ENCODE measurements at places on chromosomes 4 and X.

DNA sequence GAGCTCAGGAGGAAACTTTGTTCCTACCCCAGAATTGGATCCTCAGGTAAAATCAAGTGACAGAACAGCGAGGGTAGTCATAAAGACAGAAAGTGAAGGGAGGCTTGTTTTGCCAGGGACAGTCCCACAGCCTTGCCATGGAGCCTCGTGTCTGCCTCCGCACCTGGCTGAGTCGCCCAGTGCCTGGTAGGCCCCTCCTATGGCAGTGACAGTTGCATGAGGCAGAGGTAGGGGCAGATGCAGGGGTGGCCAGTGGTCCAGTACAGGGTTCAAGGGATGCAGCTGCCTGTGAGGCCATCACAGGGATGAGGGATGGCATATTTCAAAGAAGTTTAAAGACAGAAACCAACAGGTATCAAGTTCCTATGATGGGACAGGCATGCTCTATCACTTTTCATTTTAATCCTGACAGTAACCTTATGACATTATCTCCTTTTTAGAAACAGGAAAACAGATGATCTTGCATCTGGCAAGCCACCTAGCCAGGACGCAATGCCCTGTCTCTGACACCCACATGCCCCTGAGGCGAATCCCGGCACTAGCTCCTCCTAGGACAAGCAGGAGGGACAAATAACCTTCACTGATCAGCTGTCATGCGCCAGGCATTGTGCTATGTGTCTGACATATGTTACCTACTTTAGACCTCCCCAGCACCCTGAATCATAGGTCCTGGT is 127.4 kb upstream of the ENPP6 start:
- DNase-seq: no peak

DNA sequence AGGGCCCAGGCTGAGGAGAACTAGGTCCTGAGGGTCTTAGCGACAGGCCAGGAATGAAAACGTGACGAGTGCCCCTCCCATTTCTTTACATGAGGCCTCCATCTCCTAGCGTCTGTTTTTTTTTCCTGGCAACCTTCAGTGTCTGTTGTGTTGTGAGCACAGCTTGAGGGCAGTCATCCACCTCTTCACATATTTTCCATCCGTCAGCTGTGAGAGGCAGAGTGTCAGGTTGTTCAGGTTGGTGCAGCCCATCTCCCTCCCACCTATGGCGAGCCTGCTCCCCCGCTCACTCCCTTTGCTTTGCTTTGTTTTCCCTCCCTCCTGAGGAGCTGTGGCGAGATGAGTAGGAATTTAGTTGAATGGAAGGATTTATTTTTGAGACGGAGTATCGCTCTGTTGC is 51.7 kb upstream of the CHRNA9 start:
- DNase-seq: no peak

GRCh38 chr4:185142564-185142911 is 528 bp upstream of the SLC25A4 start:
- peak; percentile 60 for DNase-seq

GRCh38 chr4:725391-726234 is 20.0 kb downstream of the PCGF3 start:
- DNase-seq: no peak

DNA sequence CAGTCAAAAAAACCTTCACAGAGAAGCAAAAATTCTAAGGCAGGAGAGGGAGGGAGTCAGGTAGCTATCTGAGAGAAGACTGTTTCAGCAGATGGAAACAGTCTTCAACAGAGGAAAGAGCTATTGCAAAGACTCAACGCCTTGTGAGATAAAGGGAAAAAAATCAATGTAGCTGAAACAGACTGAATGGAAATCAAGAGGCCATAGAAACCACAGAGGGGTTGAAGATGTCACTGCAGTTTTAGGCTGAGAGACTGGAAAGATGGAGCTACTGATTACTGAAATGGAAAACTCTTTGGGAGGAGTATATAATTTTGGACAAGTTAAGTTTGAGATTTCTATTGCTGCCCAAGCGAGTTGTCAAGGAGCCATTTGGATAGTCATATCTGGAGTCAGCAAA is 28.4 kb upstream of the CXCL8 start:
- no peak for DNase-seq

DNA sequence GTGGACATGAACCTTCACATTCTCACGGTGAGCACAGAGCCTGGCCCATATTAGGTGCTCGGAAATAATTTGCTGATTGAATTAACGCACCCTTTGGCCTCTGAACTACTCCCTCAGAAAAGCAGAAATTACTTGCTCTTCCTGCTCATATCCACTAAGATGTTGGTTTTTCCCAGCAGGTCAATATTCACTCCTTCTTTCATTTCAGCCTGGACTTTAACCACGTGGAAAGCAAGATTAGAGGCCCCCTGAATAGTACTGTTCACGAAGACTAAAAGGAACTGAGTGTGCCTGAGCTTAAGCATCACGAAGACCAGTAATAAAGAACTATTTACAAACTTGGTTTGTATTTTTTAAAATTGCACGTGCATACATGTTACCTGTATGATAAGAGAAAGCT is 9.9 kb downstream of the MTNR1A start:
- no peak for DNase-seq

- DNase-seq: no peak
Observed at GRCh38 chr4:188811121-188811520, 671.9 kb downstream of the TRIML1 start.

GRCh38 chr4:42786350-42787078 is 106.0 kb upstream of the GRXCR1 start:
- DNase-seq: no peak

DNA sequence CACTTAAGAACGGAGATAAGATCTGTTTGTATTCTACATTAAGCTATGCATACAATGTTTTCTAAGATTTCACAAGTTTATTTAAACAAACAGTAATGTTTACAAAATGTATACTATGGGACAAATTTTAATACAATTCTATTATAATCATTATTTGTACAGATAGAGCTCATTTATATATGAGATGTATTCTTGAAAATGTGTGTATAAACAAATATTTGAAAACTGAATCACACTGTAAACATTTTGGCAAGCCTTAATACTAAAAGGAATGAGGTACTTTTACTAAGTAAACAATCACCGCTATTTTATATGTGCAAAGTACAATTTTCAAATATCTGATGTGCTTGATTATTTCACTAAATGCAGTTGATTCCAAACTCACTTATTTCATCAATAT is 119.2 kb upstream of the MAB21L2 start:
- DNase-seq: no peak

DNA sequence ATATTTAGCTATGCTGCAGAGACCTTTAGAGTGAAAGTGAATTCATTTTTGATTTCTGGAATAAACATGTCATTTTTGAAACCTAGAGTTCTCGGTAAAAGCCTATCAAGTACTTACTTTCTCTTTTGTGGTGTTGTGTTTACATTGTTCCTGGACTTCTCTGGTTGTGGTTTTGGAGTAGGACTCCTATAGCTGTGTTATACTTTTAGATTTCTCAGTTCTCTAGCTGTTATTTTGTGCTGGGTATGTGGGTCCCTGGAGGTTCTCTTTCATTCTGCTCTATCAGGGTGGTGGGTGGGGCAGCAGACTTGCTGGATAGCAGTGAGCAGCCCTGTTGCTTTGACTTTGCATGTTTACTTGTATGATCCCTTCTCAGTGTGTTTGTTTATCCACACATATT is 25.6 kb upstream of the MSMO1 start:
- no peak for DNase-seq

GRCh38 chr4:119942806-119943205 is 123.8 kb downstream of the MAD2L1 start:
- DNase-seq: no peak

GRCh38 chr4:93066749-93067148 is 761.8 kb upstream of the ATOH1 start:
- no peak for DNase-seq

DNA sequence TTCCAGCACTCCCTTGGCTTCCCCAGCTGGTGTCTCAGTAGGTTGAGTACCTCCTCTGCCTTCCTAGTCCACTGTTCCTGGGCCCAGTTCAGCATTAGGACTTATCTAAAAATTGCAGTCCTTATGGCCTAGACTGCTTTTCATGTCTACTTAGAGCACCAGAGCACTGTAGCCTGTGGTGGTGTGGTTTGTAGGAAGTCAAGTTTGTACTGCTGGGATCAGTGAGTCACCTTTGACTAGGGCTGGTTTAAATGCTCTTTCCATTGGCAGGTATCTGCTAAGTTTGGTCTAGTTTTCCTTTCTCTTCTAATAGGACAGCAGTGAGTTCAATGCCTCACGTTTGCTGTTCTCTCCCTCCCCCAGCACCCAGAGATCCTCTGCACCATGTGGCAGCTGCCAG is 233.6 kb upstream of the WDFY3 start:
- DNase-seq: no peak

- DNase-seq: no peak
Observed at GRCh38 chrX:19182785-19183184, 60.5 kb upstream of the ADGRG2 start.

- DNase-seq: no peak
Observed at GRCh38 chrX:132559101-132559500, 70.3 kb upstream of the MBNL3 start.

GRCh38 chrX:71225009-71225408 is 2.0 kb downstream of the GJB1 start:
- DNase-seq: no peak

GRCh38 chrX:43176686-43177085 is 398.7 kb upstream of the PPP1R2C start:
- DNase-seq: no peak

- no peak for DNase-seq
Observed at GRCh38 chr4:82957045-82957444, 53.6 kb downstream of the LIN54 start.

GRCh38 chr4:81845273-81845672 is 373.6 kb upstream of the RASGEF1B start:
- DNase-seq: no peak

- no peak for DNase-seq
Observed at GRCh38 chr4:8120501-8120900, 38.1 kb downstream of the ABLIM2 start.
